CD4-positive, alpha-beta T cell treated with Interleukin-6 at 100 ng/mL for 8 hours (primary cell): ENCODE measurements at places on chromosomes 5 and 9.

GRCh38 chr9:19517202-19517942, 108.6 kb downstream of the ACER2 start:
- no peak for DNase-seq

- no peak for DNase-seq
Measured at GRCh38 chr9:35452481-35452880, 37.4 kb upstream of the RUSC2 start.

- no peak for DNase-seq
Measured at GRCh38 chr9:110173322-110173642, 34.7 kb downstream of the C9orf152 start.

- no peak for DNase-seq
Measured at GRCh38 chr9:133803028-133803585, 65.0 kb upstream of the SARDH start.

DNA sequence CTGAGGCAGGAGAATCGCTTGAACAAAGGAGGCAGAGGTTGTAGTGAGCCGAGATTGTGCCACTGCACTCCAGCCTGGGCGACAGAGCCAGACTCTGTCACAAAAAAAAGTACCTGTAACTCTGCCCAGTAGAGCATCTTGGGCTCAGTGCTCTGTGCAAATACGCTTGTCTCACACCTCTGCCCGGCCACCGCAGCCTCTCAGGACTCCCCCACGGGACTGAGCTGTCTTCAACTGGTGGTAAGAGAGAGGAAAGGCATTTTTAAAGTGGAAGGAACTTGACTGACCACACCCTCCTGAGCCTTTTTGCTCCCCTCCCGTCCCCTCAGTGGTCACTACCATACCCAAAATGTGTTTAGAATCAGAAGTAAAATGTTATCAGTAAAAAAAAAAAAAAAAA, 174.3 kb upstream of the PIK3R1 start:
- no peak for DNase-seq

GRCh38 chr5:23484096-23484495, 23.3 kb upstream of the PRDM9 start:
- no peak for DNase-seq

- no peak for DNase-seq
Measured at GRCh38 chr5:113325054-113325453, 109.7 kb downstream of the TSSK1B start.

- no peak for DNase-seq
Measured at GRCh38 chr9:70587201-70587600, 172.7 kb upstream of the KLF9 start.

GRCh38 chr9:32292611-32293010, 91.8 kb upstream of the ACO1 start:
- no peak for DNase-seq

- no peak for DNase-seq
Measured at GRCh38 chr9:87602933-87603643, 105.4 kb downstream of the DAPK1 start.

GRCh38 chr9:127056446-127056845, 66.0 kb downstream of the ANGPTL2 start:
- no peak for DNase-seq

- DNase-seq = no peak
Measured at GRCh38 chr9:35236692-35237091, 74.9 kb downstream of the UNC13B start.

DNA sequence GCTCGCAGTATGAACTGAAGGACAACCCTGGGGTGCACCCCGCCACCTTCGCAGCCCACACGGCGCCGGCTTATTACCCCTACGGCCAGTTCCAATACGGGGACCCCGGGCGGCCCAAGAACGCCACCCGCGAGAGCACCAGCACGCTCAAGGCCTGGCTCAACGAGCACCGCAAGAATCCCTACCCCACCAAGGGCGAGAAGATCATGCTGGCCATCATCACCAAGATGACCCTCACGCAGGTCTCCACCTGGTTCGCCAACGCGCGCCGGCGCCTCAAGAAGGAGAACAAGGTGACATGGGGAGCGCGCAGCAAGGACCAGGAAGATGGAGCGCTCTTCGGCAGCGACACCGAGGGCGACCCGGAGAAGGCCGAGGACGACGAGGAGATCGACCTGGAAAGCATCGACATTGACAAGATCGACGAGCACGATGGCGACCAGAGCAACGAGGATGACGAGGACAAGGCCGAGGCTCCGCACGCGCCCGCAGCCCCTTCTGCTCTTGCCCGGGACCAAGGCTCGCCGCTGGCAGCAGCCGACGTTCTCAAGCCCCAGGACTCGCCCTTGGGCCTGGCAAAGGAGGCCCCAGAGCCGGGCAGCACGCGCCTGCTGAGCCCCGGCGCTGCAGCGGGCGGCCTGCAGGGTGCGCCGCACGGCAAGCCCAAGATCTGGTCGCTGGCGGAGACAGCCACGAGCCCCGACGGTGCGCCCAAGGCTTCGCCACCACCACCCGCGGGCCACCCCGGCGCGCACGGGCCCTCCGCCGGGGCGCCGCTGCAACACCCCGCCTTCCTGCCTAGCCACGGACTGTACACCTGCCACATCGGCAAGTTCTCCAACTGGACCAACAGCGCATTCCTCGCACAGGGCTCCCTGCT, 3.8 kb downstream of the IRX1 start:
- DNase-seq = no peak

DNA sequence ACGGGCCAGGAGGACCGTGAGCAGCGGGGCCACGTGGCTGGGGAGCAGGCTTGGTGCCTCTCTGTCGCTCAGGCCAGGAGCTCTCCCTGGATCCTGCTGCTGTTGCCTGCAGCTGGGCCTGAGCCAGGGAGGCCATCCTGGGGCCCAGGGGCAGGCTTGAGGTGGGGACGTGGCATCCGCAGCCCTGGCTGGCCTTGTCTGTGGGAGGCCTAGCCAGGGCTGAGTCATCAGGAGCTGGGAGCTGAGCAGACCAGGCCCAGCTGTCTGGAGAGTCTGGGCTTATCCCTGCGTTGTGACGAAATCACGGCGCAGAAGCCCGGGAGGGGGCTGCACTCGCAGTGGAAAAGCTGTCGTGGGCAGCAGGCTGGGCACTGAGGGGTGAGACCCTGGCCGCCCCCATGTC, 138.8 kb upstream of the COL5A1 start:
- no peak for DNase-seq

GRCh38 chr9:27679338-27679737, 106.1 kb upstream of the C9orf72 start:
- no peak for DNase-seq

GRCh38 chr5:75513841-75514240, 2.1 kb downstream of the POLK start:
- DNase-seq = no peak

- DNase-seq = no peak
Measured at GRCh38 chr5:132180134-132180745, 47.4 kb downstream of the P4HA2 start.

DNA sequence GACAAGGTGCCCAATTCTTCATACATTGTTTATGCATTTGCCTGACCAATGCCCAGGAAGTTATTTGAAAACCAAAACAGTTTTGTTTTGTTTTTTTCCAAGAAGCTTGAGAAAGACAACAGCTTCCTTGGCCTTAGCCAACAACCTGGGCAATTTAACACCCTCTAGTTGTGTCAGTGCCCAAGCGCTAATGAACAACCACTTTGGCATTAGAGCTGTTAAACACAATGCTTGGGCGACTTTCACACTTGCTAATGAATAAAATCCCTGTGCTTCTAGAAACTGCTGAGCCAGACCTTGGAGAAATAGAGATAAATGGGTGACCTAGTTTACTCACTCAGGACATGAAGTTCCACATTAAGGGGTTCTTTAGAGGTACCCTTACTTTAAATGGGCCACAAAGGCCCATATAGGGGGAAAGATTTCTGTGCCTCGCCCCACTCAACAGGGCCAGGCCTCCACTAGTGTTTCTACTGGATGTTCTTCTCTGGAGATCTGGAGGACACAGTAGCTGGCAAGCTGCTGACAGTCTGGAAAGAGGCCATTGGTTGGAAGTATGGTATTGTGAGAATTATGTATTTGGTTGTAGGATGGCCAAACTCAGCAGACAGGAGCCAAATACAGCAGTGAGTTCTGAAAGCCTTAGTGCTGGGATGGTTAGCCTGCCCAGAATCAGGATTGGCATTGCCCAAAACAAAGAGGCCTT, 179.8 kb downstream of the DOCK8 start:
- DNase-seq = no peak

- no peak for DNase-seq
Measured at GRCh38 chr5:125411071-125411743, 664.8 kb upstream of the ZNF608 start.

GRCh38 chr9:83744206-83744605, 36.4 kb upstream of the UBQLN1 start:
- DNase-seq = no peak

DNA sequence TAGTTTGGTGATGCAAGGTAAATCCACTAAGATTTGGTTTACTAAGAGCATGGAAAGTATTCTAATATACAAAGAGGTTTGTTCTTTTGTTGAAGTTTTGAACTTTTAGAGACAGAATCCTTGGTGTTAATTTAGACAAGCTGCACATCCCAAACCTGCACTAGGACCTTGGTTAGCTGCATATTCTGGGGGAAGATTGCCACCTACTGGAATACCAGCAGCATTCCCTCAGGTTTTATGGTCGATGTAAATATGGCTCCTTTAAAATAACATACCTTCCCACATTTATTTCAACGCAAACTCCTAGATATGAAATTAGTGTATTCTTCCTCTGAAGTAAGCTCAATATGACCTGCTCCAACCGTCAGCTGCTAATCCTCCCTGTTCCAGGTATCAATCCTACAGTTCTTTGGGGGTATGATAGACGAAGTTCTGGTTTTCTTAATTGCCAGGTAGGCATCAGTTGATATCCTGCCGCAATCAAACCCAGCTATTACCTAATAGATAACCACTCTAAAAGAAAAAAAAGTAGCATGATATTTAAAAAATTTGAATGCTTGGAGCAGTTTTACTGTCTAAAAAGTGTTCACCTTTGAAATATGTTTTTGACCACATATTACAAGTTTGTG, 624.1 kb downstream of the ISL1 start:
- no peak for DNase-seq

GRCh38 chr5:57753446-57753845, 270.8 kb upstream of the ACTBL2 start:
- DNase-seq = no peak

DNA sequence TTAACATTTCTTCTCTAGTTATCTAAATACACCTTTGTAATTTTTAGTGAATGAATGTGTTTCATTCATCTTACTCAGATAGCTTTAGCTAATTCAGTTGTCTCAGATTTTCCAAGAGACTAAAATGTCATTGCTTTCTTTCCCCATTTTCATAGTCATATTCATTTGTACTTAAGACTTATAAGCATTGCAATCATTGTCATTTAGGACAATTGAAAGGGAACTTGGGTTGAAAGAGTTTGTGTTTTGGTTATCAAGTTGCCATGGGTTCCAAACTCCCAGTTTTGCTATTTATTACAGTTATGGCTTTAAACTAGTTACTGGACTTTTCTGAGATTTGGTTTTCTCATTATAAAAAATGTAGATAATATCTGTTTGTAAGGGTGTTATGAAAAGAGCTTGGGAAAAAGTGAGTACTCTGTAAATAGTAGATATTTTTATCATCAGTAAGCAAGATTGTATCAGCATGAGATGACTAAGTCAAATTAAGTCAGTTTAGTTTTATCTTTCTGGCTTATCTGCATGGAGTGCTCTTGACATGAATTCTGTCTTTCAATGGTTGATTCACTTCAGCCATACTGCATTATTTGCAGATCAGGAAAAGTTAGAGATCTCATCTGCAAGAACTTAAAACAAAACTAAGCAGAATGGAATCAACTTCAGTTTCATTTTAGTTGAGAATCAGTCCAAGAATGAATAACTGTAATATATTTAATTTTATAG, 107.5 kb downstream of the PBX3 start:
- no peak for DNase-seq

DNA sequence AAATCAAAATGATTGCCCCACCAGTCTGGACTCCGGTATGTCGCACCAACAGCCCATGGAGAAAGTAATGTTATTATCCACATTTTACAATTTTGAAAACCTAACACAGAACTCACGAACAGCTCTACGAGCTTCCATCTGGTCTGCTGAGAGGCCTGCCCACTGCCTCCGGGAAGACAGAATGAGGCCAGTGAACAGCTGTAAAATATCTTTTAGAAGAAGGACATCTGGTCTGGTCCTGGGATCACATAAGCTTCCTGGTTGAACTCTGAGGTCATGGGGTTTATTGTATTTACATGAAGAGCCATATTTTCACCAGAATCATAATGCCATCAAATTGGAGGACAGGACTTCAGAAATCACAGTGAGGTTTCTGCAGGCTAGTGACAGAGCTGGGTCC, 89.0 kb downstream of the FRMD3 start:
- no peak for DNase-seq

GRCh38 chr5:30279237-30279636, 914.2 kb upstream of the CDH6 start:
- DNase-seq = no peak

DNA sequence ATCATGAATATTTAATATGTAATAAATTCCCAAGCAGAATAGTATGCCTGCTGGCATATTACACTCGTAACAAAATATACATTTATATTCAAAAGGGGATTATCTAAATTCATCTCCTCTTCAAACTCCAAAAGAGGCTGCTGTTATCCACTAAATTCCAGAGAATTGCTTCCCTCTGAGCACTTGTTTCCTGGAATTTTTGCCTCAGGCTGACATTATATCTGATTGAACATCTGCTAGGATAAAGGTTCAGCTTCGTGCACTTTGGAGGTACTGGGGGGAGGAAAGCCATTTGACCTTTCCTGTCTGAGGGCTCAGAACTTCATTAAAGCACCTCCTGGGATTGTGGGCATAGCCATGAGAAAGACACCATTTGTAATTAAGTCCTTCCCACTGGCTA, 4.3 kb upstream of the HAPLN1 start:
- no peak for DNase-seq

GRCh38 chr5:137022043-137022442, 477.1 kb downstream of the SPOCK1 start:
- DNase-seq = no peak

DNA sequence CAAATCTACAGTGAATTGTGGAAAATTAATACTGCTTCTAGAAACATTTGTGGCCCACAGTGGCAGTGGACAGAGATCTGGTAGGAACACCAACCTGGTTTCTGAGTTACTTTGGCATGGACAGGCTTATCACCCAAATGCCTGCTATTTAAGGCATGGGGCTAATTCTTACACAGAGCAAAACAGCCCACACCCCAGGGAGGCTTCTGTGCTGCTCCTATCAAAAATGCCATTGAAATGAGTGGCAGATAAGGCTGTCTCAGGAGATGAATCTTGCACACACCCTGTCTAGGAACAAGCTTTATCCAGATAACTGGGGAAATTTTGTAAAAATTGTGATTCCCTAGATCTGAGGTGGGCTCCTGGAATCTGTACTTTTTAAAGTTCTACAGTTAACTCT, 307.1 kb downstream of the TLE1 start:
- DNase-seq = no peak

DNA sequence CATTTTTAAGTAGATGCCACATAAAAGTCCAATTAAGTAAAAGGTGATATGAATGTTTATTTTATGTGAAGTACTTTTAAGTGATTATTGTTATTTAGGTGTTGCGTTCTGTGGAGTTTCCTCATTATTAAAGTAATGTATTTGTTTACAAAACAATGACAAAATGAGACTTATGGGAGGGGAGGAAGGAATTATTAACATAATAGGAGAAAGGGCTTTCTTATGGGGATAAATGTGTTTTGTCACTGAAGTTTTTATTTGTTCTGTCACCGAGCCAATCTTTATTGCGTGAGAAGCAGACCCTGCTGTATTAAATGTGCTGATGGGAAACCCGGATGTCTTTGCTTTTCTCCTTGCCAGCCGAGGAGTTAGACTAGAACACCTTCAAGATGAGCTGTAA, 44.5 kb downstream of the TRIO start:
- DNase-seq = no peak

GRCh38 chr5:154762700-154763099, 7.5 kb downstream of the LARP1 start:
- DNase-seq = no peak

GRCh38 chr5:131496400-131496713, 138.7 kb downstream of the RAPGEF6 start:
- DNase-seq = no peak
